Activated T-helper 17 cell treated with anti-CD3 and anti-CD28 coated beads, Interleukin-2, amount 50 U/mL, for 72 hours (primary cell): ENCODE measurements at places on chromosomes 5 and 9.

DNA sequence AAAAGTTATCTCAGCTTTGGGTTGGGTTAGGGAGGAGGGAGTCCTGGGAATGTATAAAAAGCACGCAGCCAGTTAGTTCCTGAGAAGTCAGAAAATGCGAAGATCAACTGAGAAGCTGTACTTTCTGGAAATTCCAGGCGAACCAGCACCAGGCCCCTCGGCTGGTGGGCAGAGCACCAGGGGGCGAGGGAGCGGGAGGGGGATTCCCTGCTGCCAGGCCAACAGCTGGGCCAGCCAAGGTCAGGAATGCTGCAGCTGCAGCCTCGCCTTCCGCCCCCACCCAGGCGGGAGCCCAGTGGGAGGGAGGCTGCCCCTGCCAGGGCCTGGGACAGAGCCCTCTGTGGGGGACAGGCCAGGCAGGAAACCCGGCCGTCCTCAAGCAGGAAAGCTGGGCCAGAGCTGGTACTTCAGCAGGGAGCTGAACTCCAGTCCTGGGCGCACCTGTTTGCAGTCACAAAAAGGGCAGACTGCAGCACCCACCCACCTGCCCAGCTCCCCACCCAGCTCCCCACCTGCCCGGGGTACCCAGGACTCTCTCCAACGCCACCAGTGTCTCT, 35.5 kb downstream of the VAV2 start:
- no peak for ATAC-seq

GRCh38 chr9:438961-439768, 224.5 kb downstream of the DOCK8 start:
- ATAC-seq = no peak

- ATAC-seq = no peak
Observed at GRCh38 chr9:115364991-115365390, 247.0 kb upstream of the TNC start.

DNA sequence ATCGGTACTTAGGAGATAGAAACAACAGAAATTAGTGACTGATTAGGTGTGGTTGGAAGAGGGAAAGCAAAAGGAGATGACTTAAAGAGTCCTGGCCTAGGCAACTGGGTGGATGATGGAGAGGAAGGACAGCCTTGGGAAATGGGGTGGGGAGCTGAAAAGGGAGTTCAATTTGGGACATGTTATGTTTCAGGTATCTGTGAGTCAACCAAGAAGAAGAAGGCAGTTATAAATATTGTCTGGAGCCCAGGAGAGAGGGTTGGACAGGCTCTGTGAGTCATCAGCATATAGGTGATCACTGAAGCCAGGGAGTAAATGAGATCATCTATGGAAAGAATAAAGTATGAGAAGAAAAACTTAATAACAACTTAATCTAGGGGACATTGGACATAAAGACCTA, 357.7 kb downstream of the NPR3 start:
- no peak for ATAC-seq

GRCh38 chr9:130949188-130950038, 10.4 kb upstream of the FIBCD1 start:
- no peak for ATAC-seq

DNA sequence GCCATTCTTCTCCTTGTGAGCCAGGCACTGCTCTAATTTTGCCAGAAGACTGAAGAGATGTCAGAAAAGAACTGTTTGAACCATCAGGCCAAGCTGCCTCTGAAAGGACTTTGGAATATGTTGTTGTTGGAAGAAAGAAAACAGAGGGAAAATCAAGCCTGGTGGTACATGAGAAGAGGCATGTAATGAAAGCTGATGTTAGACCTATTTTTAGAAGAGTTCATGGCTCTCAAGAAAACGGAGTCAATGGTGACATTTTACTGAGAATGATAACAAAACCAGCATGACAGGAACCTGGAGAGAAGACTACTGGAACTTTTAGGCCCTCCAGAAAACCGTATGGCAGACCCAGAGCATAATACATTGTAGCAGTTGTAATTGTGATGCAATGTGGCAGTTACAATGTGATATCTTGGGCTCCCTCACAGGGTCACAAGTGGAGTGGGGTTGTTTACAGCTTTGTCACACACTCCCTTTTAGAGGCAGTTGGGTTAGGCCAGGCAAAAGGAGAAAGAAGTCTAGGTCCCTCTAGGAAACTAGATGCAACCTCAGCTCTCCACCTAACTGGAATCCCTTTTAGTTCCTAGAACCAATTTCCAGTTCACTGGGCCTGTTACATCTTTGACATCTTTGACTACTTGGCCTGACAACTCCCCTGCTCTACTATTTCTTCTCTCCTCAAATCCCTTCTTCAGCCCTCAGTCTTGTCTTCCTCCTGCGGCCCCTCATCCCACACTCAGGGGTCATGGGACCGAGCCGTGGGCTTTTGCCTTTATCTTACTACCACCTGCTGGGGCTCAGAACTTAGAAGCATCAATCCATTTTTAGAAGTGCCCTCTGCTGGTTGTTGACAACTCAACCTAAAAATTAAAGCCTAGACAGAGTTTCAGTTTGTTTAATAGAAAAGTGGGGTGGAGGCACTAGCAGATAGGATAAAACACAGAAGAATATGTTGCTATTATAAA, 61.2 kb upstream of the JAK2 start:
- peak; percentile 49 for ATAC-seq

DNA sequence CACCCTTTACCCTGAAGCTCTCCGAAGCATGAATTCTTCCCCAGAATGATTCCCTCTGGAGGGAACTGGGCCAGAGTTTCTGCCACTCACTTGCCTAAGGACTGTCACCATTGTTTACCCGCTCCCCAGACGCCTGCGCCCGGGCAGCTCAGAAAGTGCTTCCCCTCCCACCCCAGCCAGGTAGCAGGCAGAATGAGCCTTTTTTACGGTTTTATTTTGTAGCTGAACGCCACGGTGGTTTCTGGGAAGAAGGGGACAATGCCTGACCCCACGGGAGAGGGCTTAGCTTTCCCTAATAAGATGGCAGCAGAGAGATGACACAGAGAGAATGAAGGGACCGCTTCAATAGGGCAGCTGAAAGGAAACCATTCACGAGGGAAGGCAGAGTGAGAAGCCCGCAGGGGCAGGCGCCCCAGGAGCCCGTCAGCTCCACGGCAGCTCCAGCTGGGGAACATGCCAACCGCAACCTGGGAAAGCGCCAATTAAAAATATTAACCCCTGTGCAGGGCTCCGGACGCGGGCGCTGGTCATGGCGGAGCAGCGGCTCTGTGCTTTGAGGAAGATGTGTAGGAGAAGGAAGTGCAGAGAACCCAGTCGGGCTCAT, 20.4 kb upstream of the NTNG2 start:
- ATAC-seq = no peak

GRCh38 chr5:138336952-138337684, 948 bp upstream of the FAM53C start:
- ATAC-seq = peak; percentile 30

- ATAC-seq = no peak
Observed at GRCh38 chr5:111252799-111253545, 28.8 kb downstream of the CAMK4 start.
